ENCODE measurements at places on chromosomes 11 and 22. TPM values are rescaled to one million over a fixed set of nuclear protein-coding genes. Genes with fewer than 3 reads are reported as not detected.

- no peak overlapping the region for H3K4me3 ChIP-seq
- H3K27me3 ChIP-seq: no peaks in the 10 kb centered on the region
- H3K27ac ChIP-seq: no peak overlapping the region
- no peak for DNase-seq
- peaks cover 24% of the 10 kb centered on the region for H3K4me1 ChIP-seq
Measured at GRCh38 chr11:2559527-2560311, 114.9 kb downstream of the KCNQ1 start.

DNA sequence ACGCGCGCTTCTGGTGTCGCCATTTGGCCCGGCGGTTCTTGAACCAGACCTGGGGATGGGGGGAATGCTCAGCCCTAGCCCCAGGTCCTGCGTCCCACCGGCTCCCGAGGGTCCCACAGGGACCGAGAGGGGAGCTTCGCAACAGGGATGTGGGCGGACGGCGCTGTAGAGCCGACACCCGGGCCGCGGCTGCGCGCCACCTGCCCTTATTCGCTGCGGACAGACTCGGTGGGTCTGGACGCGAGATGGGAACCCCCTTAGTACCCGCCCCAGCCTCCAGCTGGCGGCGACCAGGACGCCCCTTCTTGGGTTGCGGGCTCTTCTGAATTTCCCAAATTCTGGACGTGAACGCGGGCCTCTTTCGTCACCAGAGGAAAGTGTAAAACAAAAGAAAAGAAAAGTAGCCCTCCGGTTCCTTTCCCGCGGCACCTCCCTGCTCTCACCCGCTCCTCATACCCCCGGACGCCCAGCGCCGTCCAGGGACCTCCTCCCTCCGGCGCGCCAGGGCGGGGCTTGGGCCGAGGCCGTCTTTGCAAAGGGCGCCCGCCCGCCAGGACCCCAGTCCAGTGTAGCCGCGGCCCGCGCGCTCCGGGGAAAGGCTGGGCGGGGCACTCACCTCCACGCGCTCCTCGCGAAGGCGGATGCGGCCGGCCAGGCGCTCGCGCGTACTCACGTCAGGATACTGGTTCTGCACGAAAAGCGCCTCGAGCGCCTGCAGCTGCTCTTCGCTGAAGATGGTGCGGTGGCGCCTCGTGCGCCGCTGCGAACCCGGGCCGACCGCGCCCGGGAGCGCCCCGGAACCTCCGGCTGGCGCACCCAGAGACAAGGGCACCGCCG is 827 bp downstream of the GSC2 start:
- no peak overlapping the region for H3K4me3 ChIP-seq
- peaks cover 77% of the 10 kb centered on the region for H3K27me3 ChIP-seq
- H3K27ac ChIP-seq: no peak overlapping the region
- peaks cover 6% of the 10 kb centered on the region for H3K36me3 ChIP-seq

DNA sequence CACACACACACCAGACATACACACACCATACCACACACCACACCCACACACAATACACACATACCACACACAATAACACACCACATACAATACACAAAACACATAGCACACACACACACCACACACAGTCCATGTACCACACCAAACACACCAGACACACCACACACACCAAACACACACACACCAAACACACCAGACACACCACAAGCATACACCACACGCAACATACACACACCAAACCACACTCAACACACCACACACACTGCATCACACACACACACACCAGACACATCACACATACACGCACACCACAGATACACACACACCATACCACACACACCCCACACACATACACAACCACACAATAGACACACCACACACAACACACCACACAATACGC is 54.8 kb downstream of the IGSF9B start:
- no peak overlapping the region for H3K27ac ChIP-seq
- H3K4me1 ChIP-seq: no peaks in the 10 kb centered on the region
- no peak for DNase-seq

GRCh38 chr11:74694136-74694930 is 36.9 kb downstream of the CHRDL2 start:
- H3K4me3 ChIP-seq: no peak overlapping the region
- no peak overlapping the region for H3K27ac ChIP-seq
- no peaks in the 10 kb centered on the region for H3K36me3 ChIP-seq
- H3K4me1 ChIP-seq: no peaks in the 10 kb centered on the region
- no peak for DNase-seq

GRCh38 chr11:68047437-68048290 is 8.8 kb downstream of the TCIRG1 start:
- no peaks in the 10 kb centered on the region for H3K4me1 ChIP-seq
- H3K36me3 ChIP-seq: no peaks in the 10 kb centered on the region
- no peak overlapping the region for H3K27ac ChIP-seq
- no peak overlapping the region for H3K4me3 ChIP-seq

NPTXR gene
- 9.3 TPM for total RNA-seq

GRCh38 chr11:126378763-126379162 is 23.3 kb downstream of the ST3GAL4 start:
- H3K4me3 ChIP-seq: no peak overlapping the region
- no peak for DNase-seq
- no peak overlapping the region for H3K27ac ChIP-seq
- no peaks in the 10 kb centered on the region for H3K36me3 ChIP-seq
- H3K4me1 ChIP-seq: peaks cover 6% of the 10 kb centered on the region

CARD18 gene
- not detected for total RNA-seq

C11orf91 gene
- total RNA-seq: 0.57 TPM

DNA sequence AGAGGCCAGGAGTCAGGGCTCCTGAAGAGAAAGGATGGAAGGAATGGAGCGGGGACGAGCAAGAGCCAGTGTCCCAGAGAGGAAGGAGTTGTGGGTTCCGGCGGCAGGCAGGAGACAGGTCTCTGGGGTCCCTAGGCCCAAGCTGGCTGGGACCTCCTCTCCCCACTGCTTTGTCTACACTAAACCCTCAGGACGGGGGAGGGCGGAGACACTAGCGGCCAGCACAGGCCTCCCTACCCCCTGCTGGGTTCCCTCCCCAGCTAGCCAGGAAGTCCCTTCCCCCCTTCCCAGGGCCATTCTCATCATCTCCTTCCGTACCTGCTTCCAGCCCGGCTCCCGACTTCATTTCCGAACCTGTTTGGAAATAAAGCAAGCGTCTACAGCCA is 79.5 kb downstream of the ST3GAL4 start:
- DNase-seq: no peak
- H3K27ac ChIP-seq: no peak overlapping the region
- H3K36me3 ChIP-seq: no peaks in the 10 kb centered on the region

OR2D2 gene
- total RNA-seq: 0.44 TPM

- H3K27ac ChIP-seq: no peak overlapping the region
- no peak overlapping the region for H3K4me3 ChIP-seq
- no peaks in the 10 kb centered on the region for H3K27me3 ChIP-seq
Measured at GRCh38 chr11:69521457-69521856, 40.0 kb downstream of the LINC01488 start.

KCNK4 gene
- not detected for total RNA-seq

- peaks cover 3% of the 10 kb centered on the region for H3K4me1 ChIP-seq
- no peak for DNase-seq
- H3K4me3 ChIP-seq: no peak overlapping the region
- no peak overlapping the region for H3K27ac ChIP-seq
- no peaks in the 10 kb centered on the region for H3K36me3 ChIP-seq
Measured at GRCh38 chr11:14029971-14030920, 67.7 kb downstream of the SPON1 start.
